SJSA1 (cell line): ENCODE measurements at places on chromosomes 2 and 18. TPM values are rescaled to one million over a fixed set of nuclear protein-coding genes. Genes with fewer than 3 reads are reported as not detected.

DNA sequence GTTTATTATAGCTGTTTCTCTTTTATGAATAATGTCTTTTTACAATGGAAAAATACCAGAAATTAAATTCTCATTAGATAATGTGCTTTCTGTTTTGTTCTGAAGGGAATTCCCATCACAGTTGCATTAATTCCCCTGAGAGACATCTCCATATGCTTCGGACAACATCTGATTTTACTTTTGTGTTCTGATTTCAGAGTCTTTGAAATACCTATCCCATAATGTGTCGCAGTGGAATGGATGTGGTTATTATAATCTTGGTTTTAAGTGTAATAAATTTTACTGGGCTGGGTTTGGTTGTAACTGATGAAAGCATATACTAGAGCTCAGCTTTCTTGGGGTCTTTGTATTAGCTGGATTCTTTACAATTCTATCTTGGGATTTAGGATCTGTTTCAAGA, 12.5 kb downstream of the SPTBN1 start:
- DNase-seq = no peak

DNA sequence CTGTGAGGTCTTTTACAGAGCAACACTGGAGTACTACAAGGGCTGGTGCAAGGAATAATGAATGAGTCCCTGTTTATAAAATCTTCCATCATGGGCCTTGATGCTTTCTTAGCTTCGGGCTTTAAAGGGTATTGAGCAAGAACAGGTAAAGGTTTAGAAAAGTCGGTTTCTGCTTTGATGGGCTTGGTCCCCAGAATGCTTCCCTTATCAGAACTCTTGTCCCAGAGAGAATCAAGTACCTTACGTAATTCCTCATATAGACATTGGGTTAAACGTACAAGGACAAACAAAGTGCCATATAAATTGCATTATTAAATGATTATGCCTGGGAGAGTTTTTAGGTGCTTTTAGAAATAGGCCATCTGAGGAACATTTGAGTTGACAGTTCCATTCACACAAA, 24.5 kb upstream of the REV1 start:
- no peak for DNase-seq

DNA sequence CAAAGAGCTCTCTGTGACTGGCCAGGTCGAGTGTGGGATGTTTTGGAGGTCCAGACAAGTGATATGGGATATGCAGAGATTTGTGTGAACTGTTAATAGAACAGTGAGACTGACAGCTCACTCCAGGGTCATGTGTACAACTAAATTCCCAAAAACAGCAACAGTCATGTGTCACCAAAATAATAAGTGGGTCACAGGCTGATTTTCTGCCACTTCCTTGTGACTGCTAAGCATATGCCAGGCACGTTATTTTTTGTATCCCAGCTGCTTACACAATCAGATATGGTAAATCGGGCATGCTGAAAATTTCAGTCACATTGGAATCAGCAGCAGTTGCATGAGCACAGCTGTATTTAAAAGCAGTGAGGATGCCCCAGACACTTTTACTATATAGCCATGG, 198.7 kb downstream of the PTGR3 start:
- no peak for DNase-seq

TBR1 gene
- total RNA-seq = 0.03 TPM in 1 of 2 replicates, not detected in the other

DNA sequence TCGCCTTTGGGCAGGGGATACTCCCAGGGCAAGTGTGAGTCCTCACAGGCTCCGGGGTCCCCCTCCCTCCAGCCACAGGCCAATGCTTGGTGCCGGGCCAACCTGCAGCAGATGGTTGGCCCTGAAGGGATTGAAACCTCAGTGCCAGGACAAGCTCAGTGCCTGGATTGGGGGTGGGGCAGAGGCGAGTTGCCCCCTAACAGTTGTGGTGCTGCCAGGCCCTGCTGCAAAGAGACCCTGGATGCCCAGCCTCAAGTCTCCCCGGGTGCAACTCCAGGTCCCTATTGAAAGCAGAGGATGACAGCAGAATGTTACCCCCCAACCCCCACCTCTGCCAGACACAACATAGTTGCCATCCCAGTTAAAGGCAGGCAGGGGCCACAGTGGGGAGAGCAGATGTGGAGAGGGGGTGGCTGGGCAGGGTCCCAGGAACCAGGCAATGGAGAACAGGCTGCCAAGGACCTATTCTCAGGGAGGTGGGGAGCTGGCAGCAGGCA, 9.5 kb upstream of the RNF103 start:
- DNase-seq = no peak

TMEM200C gene
- total RNA-seq = 3.9 and 8.1 TPM in 2 replicates

NEU4 gene
- not detected in 2 replicates for total RNA-seq

TSGA10 gene
- total RNA-seq = 0.63 and 2.2 TPM in 2 replicates

DNA sequence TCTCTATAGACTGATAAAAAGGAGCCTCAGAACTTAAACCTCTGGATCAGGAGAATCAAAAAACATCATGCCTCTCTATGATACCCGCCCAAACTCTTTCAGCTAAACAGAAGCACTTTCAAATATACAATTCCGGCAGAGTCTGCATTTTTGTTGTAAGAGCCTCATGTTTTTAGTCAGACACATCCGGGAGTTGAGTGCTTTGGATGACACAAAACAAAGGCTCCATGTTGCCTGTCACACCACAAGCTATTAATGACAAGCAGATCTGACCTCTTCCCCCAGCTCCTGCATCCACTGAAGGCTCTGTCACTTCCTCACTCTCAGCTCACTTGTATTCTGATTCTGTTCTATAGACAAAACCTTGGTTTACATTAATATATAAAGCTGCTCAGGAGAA, 33.2 kb downstream of the SLC38A11 start:
- peak; percentile 43 for DNase-seq

DNA sequence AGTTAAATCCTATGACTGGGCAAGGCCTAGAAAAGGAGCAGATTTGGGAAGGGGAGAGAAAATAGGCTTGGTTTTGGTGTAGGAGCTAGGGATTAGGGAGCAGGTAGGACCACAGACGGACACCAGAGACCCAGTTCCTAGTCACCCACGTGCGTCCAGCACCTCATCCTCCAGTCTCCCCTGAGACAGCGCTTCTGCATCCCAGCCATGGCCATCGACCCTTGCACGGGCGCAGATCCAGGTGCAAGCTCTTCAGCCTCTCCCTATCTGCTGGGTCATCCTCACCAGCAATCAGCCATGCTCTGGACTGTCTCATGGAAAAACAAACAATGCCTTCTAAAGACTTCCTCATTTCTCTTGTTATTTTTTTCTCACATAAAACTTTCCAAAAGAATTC, 246.8 kb upstream of the RAB6C start:
- no peak for DNase-seq

- DNase-seq = no peak
Observed at GRCh38 chr2:35963824-35964223, 391.8 kb upstream of the CRIM1 start.

DNA sequence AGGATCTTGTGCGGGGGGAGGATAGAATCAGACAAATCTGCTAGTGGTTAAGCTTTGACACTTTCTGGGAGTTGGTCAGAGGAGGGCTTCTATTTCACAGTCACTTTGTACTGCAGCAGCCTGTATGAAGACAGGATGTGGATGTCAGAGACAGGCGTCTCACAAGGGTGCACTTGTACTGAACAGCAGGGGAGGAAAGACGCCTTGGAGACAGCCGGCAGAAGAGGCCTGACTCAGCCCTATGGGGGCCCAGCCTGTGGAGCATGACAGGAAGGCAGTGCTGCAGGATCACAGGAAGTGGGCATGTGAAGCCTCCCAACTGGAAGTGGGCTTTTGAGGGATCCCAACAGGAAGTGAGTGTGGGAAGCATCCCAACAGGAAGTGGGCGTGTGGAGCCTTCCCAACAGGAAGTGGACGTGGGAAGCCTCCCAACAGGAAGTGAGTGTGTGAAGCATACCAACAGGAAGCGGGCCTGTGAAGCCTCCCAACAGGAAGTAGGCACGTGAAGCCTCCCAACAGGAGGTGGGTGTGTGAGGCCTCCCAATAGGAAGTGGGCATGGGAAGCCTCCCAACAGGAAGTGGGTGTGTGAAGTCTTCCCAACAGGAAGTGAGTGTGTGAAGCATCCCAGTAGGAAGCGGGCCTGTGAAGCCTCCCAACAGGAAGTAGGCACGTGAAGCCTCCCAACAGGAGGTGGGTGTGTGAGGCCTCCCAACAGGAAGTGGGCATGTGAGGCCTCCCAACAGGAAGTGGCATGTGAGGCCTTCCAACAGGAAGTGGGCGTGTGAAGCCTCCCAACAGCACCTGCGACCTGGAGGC, 212.3 kb downstream of the SNTG2 start:
- peak; percentile 59 for DNase-seq

MAP2 gene
- total RNA-seq = 0.21 and 0.34 TPM in 2 replicates

KIAA2012 gene
- total RNA-seq = 0.03 TPM in 1 of 2 replicates, not detected in the other

DNA sequence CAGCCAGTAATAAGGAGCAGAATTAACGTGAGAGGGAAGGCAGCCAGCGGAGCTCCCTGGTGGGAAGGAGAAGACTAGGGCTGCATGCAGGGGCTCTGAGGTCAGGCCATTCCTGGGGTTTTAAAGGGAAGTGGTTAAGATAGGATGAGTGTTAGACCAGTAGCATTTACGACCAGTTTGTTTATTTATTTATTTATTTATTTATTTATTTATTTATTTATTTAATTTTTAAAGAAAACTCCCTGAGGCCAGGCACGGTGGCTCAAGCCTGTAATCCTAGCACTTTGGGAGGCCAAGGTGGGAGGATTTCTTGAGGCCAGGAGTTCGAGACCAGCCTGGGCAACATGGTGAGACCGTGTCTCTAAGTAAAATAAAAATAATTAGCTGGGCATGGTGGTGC, 152.8 kb downstream of the FHOD3 start:
- no peak for DNase-seq

DNA sequence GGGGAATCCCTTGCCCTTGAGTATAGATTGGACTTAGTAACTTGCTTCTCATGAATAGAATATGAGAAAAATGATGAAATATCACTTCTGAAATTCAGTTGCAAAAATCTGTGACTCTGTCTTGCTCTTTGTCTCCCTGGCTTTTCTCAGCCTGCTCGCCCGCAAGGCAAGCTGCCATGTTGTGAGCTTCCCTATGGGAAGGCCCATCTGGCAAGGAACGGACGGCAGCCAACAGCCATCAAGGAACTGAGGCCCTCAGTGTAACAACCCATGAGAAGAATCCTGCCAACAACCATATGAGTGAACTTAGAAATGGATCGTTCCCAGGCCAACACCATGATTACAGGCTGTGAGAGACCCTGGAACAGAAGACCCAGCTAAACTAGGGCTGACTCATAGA, 58.4 kb upstream of the PGAP1 start:
- no peak for DNase-seq

RAB27B gene
- 0.88 and 1.1 TPM in 2 replicates for total RNA-seq

NPPC gene
- not detected in 2 replicates for total RNA-seq

GRCh38 chr2:241070811-241071676, 31.0 kb downstream of the MTERF4 start:
- DNase-seq = no peak

GRCh38 chr18:34807106-34807796, 97.2 kb downstream of the DTNA start:
- no peak for DNase-seq

MROH2A gene
- total RNA-seq = not detected in 2 replicates

GRCh38 chr2:169900686-169901085, 73.4 kb downstream of the UBR3 start:
- peak; percentile 44 for DNase-seq

DNA sequence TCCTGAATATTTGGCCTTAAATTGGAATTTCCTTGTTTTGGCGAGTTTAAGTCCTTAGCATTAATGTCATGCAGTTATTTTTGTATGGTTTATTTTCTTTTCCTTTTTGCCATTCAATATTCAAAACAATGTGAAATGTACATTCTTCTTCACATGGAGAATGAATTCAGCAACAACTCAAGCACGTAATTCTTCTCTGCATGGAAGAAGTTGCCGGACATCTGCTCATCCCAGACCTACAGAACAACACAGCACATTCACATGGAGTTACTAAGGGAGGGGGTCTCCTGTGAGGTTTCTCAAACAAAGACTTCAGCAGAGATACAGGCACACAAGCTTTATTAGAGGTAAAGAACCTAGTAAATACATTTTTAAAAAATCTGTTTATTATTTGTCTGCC, 236.8 kb downstream of the SATB2 start:
- DNase-seq = peak; percentile 76

IL36A gene
- total RNA-seq = not detected in 2 replicates

- DNase-seq = no peak
Observed at GRCh38 chr2:201466050-201466675, 14.6 kb downstream of the STRADB start.
